ENCODE measurements at places on chromosomes 4 and X.

- no peak for DNase-seq
Observed at GRCh38 chr4:14241574-14241973, 614.0 kb upstream of the BOD1L1 start.

GRCh38 chr4:11005300-11005699 lies 320.7 kb upstream of the CLNK start:
- no peak for DNase-seq

DNA sequence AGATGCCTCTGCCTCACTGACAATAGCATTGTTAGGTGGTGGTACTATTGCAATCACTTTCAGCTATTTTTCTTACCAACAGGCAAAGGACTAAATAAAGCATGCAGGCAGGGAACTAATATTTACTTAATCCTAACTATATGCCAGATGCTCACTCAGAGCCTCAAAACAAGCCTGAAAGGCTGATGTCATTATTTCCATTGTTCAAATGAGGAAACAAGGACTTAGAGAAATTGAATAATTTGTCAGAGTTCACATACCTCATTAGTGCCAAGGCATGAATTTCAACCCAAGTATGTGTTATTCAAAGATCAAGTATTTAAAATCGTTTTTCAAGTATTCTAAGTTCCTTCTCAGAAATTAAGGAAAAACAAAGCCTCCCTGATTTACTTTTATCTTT lies 374.9 kb upstream of the TECRL start:
- DNase-seq: no peak

- no peak for DNase-seq
Observed at GRCh38 chr4:95255396-95256107, 293.2 kb downstream of the UNC5C start.

- DNase-seq: no peak
Observed at GRCh38 chrX:96182366-96182765, 502.3 kb upstream of the DIAPH2 start.

GRCh38 chr4:123485601-123486000 lies 89.0 kb downstream of the SPRY1 start:
- DNase-seq: no peak
